GM23248 (cell line): ENCODE measurements at places on chromosomes 4 and X. TPM values are rescaled to one million over a fixed set of nuclear protein-coding genes. Genes with fewer than 3 reads are reported as not detected.
A peak's percentile ranks its signal among the peaks of the same experiment; 100 is the strongest.

GRCh38 chr4:14726877-14727361 is 275.4 kb upstream of the CPEB2 start:
- peak; percentile 1 for DNase-seq

DNA sequence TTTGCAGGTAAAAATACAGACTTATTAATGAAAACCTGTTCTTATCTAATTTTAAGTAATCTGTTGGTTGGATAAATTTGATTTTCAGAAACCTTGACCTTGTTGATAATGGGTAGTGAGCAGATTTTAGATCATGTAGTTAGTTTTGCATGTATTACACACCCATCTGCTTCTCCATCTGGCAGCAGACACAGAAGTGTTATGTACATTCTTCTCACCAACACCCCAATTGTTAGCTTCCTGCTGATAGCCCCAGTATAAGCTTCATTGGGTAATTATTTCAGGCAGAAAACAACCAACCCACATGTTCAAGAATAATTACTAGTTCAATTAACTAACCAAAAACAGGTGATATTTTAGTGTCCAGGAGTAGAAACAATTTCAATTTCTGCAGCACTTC is 1740.5 kb upstream of the AGA start:
- no peak for DNase-seq

GRCh38 chr4:46372878-46373277 is 17.1 kb downstream of the GABRA2 start:
- DNase-seq, result no peak

Gene TMEM154
- 11.9 and 17.2 TPM in 2 replicates for total RNA-seq

DNA sequence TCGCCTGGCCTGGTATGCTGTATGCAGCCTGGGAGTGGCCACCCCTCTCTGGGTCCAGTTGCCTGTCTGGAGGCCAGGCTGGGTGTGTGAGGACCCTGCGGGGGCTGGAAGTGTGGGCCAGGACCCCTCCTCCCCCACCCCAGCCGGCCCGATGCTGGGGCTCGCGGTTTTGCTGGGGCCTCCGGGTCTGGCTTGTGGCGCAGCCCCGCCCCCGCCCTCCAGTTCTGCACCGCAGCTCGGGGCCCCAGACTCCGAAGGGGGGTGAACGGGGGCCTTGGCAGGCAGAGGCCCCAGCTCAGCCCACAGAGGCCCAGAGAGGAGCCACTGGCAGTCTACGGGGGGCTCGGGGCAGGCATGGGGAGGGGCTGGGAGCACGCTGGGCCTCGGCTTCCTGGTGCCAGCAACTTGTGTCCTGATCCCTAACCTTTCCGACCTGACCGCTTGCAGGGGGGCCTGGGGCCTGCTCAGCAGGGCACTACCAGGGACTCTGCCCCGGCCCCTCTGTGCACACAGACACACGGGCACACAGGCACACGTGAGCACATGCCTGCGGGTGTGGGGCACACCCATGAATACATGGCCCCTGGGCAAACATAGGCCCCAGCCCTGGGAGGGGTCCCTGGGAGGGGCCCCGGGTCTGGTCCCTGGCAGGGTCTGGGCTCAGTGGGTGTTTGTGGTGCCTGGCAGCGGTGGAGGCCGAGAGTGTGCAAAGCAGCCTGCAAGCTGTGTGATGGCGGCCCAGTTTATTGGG is 21.4 kb upstream of the FGFR3 start:
- DNase-seq, result no peak

- peak; percentile 78 for DNase-seq
Observed at GRCh38 chrX:331151-331824, 12.7 kb upstream of the GTPBP6 start.
